ENCODE measurements at places on chromosomes 11 and 22. TPM values are rescaled to one million over a fixed set of nuclear protein-coding genes. Genes with fewer than 3 reads are reported as not detected.

The RAG2 gene
- total RNA-seq: not detected

The EED gene
- 15.0 TPM for total RNA-seq

The TMA7B gene
- total RNA-seq: 0.76 TPM

The CLDN5 gene
- 235 TPM for total RNA-seq

The KIF18A gene
- 6.3 TPM for total RNA-seq

The RASSF10 gene
- 4.5 TPM for total RNA-seq

The PLAAT2 gene
- 4.5 TPM for total RNA-seq

The CARD18 gene
- not detected for total RNA-seq

The NRIP3 gene
- total RNA-seq: 0.94 TPM

The OR5B21 gene
- not detected for total RNA-seq

The KLHDC7B gene
- total RNA-seq: not detected

The TRIM49C gene
- not detected for total RNA-seq

The CDC42EP1 gene
- 74.3 TPM for total RNA-seq

The OR52E8 gene
- total RNA-seq: not detected

The CHRDL2 gene
- total RNA-seq: not detected

The TCF20 gene
- total RNA-seq: 39.8 TPM

The NFAM1 gene
- 15.9 TPM for total RNA-seq

The OR8G1 gene
- not detected for total RNA-seq

The SYCE3 gene
- total RNA-seq: 3.4 TPM

The GSC2 gene
- not detected for total RNA-seq

The CRYAB gene
- 79.7 TPM for total RNA-seq

The LINC01488 gene
- total RNA-seq: not detected

The ALDH3B2 gene
- total RNA-seq: 6.4 TPM

The ZNF214 gene
- 2.3 TPM for total RNA-seq

The ARCN1 gene
- total RNA-seq: 86.2 TPM

The FOLR1 gene
- 157 TPM for total RNA-seq

The ARVCF gene
- total RNA-seq: 19.8 TPM

The C22orf15 gene
- 5.9 TPM for total RNA-seq

The OR52E6 gene
- not detected for total RNA-seq

The BCO2 gene
- total RNA-seq: 8.5 TPM

The KCNE3 gene
- 15.5 TPM for total RNA-seq

The OR10A4 gene
- not detected for total RNA-seq

The APOA5 gene
- not detected for total RNA-seq

The XKR3 gene
- not detected for total RNA-seq

The GRM5 gene
- 0.30 TPM for total RNA-seq

The ATG16L2 gene
- total RNA-seq: 62.2 TPM

The TMEM109 gene
- total RNA-seq: 153 TPM

The GTSE1 gene
- not detected for total RNA-seq

The PHOX2A gene
- not detected for total RNA-seq

The CCDC116 gene
- 0.57 TPM for total RNA-seq

The SLC22A9 gene
- total RNA-seq: not detected

The HPX gene
- 2.1 TPM for total RNA-seq

Measured in upper lobe of left lung (tissue), 6 donors.